Nucleus accumbens (tissue), 56 donors: ENCODE measurements at places on chromosomes 12 and 14.

DNA sequence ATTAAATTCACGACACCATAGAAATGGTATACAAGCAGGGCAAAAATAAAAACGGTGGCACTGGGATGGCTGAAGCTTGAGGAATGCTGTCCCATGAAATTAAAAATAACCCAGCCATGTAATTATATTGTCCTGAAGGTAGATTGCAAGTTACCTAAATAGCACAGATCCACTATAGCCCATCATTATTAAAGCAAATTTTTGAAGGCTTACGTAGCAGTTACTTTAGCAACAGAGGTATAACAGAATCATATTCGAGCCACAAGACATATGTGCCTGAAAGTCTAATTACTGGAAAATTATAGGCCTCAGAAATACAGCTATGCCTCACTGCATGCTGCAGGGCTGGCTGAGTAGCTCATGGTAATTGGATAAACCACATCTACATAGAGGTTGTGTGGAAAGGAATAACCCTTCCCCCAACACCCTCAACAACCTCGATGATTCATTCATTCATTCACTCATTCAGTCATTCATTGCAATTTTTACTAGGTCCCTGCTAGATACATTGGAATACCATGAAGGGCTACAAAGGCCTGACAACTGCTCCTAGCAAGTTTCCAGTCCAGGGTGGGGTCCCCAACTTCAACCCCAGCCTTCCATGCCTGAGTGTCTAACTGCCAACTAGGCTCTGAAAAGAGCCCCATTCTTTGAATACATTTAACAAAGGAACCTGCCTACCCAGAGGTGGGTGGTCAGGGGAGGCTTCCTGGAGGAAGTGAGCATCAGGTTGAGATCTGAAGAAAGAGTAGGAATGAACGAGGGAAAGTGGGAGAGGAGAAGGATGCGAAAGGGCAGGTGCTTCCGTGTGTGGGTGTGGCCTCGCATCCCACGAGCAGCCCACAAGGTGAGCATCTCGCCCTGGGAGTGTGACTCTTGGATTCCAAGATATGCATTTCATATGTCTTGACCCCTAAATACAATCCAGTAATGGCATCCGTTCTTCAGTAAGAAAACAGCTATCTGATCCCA, 18.0 kb upstream of the CMKLR1 start:
- no peak for DNase-seq

GRCh38 chr14:37623426-37623951, 28.1 kb downstream of the TTC6 start:
- no peak for DNase-seq

GRCh38 chr14:55500708-55501107, 60.3 kb upstream of the TBPL2 start:
- no peak for DNase-seq

DNA sequence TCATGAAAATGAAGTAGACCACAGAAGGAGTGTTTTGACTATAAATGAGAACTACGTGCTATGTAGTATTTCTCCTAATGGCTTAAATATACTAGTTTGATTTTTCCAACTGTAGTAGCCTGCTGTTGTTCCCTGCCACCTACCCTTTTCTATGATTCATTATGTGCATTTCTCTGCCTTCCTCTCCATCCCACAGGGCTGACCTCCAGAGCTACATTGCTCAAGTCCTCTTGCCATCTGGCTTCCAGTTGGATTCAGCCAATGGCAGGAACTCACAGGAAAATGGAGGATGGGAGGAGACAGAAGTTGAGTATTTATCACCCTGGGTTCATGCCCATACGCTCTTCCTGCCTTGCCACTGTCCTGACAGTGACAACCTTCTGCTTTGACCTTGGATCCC, 515.3 kb downstream of the SOX5 start:
- no peak for DNase-seq

DNA sequence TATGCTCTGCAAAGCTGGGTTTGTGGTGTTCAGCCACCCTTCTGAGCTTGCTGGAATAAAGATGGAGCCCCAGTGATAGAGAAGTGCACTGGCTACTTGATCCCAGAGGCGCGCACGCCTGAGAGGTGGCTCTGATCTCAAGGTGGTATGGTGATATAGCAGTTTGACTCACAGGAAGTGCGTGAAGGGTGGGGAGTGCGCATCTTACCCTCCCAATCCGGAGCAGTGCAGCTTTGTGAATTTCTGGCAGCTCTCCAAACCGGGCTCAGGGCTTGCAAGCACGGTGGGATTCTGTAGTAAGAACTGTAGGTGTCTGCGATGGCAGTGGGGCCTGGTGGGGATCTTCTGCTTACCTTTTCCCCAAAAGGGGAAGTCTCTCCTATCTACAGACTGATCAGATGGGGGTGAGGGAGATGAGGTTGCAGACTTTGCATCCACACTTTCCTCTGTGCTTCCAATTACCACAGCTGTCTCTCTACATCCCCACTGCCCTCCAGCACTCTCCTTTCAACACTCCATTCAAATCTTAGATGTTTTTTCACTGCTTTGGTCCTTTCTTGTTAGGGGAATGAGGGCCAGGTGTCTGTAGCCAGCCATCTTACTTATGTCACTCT, 197.4 kb upstream of the SLC38A2 start:
- no peak for DNase-seq

DNA sequence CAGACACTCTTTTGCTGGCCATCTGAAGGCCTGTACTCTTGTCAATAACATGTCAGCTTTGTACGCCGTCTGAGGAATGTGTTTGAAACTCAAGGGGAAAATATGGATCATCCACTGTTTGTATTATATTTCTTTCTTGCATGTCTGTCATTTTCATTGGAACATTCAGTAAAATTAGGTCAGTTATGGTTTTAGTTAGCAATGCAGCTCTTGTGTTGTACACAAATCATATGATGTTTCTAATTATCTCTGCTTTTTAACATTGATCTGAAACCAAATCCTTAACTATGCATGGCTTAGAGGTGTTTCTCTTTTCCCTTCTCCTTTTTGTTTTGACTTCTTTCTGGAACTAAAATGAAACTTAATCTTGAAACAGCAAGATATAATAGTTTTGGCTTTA, 333.6 kb upstream of the PRICKLE1 start:
- DNase-seq = no peak

GRCh38 chr14:83867566-83868225, 1662.2 kb upstream of the FLRT2 start:
- no peak for DNase-seq

DNA sequence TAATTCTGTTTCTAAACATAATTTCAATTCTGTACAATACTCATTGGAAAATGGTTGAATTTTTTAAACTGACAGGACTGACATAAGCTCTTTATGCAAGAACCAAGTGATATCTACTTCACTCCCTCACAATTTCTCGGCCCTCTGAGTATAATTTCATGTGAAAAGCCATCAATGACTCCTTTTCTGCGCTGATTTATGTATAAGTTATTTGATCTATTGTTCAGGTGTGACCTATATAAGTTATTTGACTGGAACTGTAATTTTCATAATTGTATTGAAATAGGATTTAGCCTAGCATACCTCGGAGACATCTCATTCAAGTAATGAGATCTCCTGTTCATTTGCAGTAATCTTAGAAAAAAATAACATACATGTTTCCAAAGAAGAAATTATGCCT, 184.4 kb downstream of the SYT1 start:
- no peak for DNase-seq
